ENCODE measurements at places on chromosomes 1 and 21. TPM values are rescaled to one million over a fixed set of nuclear protein-coding genes. Genes with fewer than 3 reads are reported as not detected.

Gene KCNA3
- 73.3 TPM for total RNA-seq

DNA sequence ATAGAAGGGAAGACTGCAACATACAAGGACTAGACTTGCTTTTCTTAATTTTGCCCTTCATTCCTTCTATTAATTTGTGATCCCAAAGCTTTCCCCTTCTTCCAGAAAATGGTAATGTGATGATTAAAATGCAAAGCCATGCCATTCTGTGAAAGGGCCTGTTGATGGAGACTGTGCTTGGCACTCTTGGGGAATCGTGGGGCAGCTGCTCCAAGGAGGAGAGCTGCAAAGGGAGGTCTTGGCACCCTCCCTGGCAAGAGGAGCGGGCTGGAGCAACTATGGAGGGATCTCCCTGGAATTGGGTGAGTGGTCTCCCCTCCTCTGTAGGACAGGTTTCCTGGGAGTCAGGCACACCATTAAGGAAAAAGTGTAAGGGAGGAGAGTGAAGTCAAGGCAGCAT, 16.6 kb downstream of the CACNA1S start:
- no peak for DNase-seq

DNA sequence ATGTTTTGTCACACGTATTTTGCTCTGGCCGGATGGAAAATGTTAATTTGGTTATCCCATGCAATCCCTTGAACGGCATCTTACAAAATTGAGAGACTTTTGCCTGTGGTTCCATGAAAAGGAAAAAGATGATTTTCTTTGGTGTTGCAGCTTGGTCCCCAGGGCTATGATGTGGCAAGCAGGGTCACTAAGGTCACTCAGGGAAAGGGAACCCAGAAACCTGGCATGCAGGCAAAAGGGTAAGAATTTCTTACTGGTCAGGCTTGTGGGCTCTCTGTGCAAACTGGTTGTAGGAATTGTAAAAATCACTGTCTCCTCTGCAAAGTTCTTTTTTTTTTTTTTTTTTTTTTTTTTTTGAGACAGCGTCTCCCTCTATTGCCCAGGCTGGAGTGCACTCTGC, 48.4 kb upstream of the NBPF3 start:
- DNase-seq, result no peak

Gene LRRC71
- not detected for total RNA-seq

Gene CFH
- total RNA-seq, result 5.3 TPM

GRCh38 chr1:178875936-178876335, 5.1 kb upstream of the ANGPTL1 start:
- DNase-seq, result no peak

Gene TMEM240
- total RNA-seq, result 1.3 TPM

- no peak for DNase-seq
Observed at GRCh38 chr1:217135987-217136894, 413.0 kb upstream of the ESRRG start.

- no peak for DNase-seq
Observed at GRCh38 chr1:234710381-234710780, 100.4 kb upstream of the IRF2BP2 start.

Measured in activated CD4-positive, alpha-beta T cell treated with anti-CD3 and anti-CD28 coated beads, Interleukin-2, amount 10 ng/mL, durations not matched to agents 7 days and 5 days (primary cell).